ENCODE measurements at places on chromosomes 12 and 14. TPM values are rescaled to one million over a fixed set of nuclear protein-coding genes. Genes with fewer than 3 reads are reported as not detected.

Gene LRRIQ1
- 1.2 TPM for total RNA-seq

Gene CABP1
- 8.5 TPM for total RNA-seq

Gene PTGDR
- total RNA-seq: 0.21 TPM

Gene TNFAIP2
- total RNA-seq: 33.3 TPM

Gene BAZ1A
- 23.1 TPM for total RNA-seq

Gene OASL
- not detected for total RNA-seq

Gene C1R
- total RNA-seq: 6.9 TPM

Gene PRPH
- 0.96 TPM for total RNA-seq
